ENCODE measurements at places on chromosomes 7 and 10.

- DNase-seq: no peak
Observed at GRCh38 chr10:99057936-99058690, 177.5 kb downstream of the HPSE2 start.

- no peak for DNase-seq
Observed at GRCh38 chr10:3906511-3907111, 121.6 kb upstream of the KLF6 start.

DNA sequence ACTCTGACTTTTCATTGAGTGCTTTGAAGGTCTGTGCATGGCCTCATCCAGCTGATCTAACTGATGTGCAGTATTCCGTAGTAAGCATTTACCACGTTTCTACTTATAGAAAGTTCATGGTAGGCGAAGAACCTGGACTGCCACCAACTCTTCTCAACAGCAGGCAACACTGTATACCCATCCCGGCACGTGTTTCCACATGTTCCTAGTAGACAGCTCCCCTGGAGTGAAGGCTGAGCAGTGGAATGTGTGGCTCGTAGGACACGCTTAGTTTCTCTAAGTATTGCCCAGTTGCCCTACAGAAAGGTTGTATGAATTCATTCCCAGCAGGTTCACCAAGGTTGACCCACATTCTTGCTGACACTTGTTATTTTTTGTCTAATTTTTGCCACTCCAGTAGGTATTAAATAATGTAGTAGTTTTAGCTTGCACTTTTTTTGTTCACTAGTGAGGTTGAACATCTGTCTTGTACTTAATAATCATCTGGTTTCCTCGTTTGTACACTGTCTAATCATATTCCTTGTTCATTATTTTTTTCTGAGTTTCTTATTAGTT is 15.2 kb downstream of the PROSER2 start:
- no peak for DNase-seq

- DNase-seq: no peak
Observed at GRCh38 chr7:36690514-36691187, 33.6 kb downstream of the AOAH start.

GRCh38 chr10:103553743-103554487 is 60.4 kb downstream of the NEURL1 start:
- peak; percentile 41 for DNase-seq

DNA sequence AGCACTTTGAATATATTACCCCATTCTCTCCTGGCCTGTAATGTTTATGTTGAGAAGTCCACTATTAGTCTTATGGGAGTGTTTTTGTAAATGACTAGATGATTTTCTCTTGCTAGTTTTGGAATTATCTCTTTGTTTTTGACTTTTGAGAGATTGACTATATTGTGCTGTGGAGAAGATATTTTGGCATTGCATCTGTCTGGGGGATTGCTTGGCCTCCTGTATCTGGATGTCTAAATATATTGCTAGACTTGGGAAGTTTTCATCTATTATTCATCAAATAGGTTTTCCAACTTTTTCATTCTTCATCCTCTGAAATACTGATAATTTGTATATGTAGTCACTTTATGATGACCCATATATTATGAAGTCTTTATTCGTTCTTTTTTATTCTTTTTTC is 277.1 kb upstream of the PCDH15 start:
- no peak for DNase-seq

DNA sequence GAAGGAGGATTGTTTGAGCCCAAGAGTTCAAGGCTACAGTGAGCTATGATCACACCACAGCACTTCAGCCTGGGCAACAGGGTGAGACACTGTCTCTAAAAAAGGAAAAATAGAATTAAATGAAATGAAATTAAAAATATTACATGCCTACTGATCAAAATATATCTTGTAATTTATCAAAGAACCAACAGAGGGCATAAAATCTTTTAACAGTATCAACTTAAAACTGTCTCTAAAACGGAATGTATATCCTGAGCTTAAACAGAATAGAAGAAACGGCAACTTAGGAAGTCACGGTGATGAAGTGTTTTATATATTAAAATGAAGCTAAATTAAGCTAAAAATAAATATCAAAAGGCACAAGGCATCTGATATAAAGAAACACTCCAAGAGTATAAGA is 78.8 kb downstream of the MTPAP start:
- no peak for DNase-seq

DNA sequence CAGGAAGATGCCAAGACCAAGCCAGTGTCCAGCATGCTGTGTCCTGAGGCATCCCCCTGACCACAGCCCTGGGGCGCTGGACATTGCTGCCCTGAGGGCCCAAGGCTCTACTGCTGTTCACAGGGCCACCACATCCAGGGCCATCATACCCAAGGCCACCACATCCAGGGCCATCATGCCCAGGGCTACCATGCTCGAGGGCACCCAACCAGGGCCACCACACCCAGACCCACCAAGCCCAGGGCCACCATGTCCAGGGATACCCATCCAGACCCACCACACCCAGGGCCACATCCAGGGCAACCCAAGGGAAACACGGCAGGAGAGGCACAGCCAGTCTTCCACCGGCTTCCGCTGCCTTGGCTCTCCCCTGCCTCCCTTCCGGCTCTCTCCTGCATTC is 17.1 kb downstream of the STK32C start:
- no peak for DNase-seq

- DNase-seq: no peak
Observed at GRCh38 chr10:125012851-125013528, 71.1 kb downstream of the ZRANB1 start.

DNA sequence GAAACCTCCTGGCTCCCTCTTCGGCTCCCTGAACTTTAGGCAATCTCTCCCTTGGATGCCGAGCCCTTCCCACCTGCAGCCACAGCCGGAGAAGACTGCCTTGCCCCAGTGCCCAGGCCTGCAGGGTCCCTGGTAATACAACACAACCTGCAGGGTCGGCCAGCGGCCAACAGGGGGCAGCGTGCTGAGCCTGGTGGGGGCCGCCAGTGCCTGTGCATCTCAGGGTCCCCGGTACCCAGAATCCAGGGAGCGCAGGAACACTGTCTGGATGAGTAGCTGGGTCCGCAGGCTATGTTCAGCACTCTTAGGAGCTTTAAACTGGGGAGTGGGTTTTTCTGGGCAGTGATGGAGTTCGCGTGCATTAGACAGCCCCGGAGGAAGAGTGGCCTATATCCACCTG is 17.5 kb upstream of the C10orf71 start:
- no peak for DNase-seq

DNA sequence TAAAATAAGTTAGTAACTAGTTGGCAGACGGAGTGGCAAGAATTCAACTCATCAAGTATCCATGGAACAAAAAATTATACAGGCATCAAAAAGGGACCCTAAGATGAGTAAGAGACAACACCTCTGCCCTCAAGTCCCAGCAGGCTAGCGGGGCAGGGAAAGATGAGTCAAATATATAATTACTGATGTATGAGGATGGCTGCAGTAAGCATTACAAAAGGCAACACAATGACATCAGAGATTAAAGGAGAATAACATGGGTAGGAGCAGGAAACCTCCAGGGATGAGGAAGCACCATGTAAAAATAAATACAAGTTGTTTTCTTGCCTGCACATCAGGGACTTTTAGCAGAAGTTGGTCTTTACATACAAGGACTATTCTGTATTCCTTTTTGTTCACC is 49.4 kb downstream of the SCRN1 start:
- no peak for DNase-seq

GRCh38 chr10:89062861-89063260 is 72.3 kb downstream of the FAS start:
- no peak for DNase-seq

- DNase-seq: peak; percentile 26
Observed at GRCh38 chr10:3622845-3623621, 162.0 kb downstream of the KLF6 start.

- no peak for DNase-seq
Observed at GRCh38 chr7:93044147-93044810, 73.5 kb downstream of the SAMD9 start.

DNA sequence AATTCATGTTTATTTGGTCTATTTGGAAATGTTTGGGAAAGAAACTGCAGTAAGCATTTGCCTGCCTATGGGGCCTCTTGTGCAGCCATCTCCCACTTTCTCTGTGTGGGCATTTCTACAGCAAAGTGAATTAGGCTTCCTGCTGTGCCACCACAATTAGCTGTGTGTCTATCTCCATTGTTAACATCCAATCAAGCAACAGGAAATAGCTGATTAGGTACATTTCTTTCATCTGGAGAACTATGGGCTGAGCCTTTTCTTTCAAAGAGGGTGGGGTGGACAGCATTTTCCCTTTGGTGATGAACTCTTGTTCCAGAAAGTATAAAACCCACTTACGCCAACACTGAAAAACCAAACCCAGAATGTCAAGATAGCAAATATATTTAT is 640.0 kb downstream of the ACTR3B start:
- DNase-seq: no peak

DNA sequence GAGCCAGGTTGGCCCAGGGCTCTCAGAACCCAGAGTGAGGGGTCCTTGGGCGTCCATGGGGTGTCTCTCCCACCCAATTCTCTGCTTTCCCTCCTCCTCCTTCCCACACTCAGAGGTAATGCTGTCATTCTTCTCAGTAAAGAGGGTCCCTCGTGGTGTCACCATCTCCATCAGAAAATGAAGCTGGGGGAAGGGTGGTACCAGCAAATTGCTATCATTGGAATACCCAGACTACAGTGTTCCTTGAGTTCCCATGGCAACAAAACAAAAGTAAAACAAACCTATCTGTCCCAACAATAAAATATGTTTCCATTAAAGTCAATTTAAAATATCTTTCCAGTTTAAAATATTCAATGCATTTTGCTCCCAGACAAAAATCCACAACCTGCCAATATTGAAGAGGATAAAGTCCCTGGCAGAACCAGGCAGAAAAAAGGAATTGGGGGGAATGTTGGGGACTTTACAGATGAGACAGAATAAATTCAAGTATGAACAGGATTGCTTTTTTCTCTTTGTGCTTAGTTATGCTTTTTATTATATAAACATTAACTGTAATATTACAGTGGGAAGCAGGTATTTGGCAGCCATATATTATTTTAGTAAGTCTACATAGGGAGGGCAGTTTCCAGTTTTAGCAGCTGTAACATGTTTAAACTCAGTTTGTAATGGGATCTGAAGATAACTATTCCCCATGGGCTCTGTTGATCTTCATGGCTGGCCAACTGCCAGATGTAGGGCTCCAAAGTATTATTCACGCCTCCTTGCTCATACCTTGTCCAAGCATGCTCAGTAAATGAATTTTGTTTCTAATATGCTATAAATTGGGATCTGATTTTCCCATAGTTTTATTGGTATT is 182.1 kb downstream of the ARID5B start:
- DNase-seq: no peak

DNA sequence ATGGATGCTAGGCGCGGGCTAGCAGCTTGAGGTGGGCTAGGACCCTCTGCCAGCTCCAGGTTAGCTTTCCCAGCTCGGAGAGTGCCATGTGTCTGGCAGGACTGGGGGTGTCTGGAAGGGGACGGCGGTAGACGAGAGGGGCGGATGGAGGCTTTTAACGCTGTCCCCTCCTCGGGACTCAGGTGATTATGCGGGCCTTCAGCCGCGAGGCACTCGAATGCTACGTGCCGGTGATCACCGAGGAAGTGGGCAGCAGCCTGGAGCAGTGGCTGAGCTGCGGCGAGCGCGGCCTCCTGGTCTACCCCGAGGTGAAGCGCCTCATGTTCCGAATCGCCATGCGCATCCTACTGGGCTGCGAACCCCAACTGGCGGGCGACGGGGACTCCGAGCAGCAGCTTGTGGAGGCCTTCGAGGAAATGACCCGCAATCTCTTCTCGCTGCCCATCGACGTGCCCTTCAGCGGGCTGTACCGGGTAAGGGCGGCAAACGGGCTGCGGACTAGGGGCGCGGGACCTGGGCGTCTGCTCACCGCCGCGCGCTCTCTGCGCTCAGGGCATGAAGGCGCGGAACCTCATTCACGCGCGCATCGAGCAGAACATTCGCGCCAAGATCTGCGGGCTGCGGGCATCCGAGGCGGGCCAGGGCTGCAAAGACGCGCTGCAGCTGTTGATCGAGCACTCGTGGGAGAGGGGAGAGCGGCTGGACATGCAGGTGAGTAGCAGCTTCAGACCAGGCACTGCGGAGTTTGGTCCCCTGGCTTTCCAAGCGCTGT is 1.1 kb downstream of the CYP26A1 start:
- no peak for DNase-seq

DNA sequence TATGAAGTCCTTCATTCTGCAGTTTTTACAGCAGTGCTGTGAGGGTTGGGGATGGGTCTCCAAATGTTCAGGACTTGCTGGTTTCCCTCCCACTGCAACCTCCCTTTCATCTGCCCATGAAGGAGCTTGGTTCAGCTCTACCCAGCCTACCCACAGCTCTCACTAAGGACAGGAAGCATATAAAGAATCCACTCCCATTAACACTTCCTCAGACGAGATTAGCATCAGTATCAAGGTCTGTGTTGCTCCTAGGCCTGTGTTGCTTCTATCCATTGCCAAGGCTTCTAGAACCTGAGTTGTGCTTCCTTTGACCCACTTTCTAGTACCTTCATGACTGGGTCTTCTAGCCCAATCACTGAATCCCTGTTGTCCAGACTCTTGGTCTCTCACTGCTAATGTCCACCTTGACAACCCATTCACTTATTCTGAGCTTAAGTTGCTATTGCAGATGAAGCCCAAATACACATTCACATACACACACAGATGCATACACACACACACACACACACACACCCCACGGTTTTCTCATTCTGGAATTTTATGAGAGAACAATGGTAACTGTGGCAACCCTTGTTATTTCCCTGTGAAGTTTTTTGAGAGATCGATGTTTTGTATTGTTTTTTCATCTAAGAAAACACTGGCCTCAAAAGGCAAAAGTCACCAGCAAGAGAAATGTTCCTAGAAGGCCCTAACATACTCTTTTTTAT is 248.1 kb downstream of the MTERF1 start:
- no peak for DNase-seq

GRCh38 chr7:129093867-129094456 is 39.1 kb upstream of the TNPO3 start:
- no peak for DNase-seq

GRCh38 chr10:74887614-74888284 is 61.3 kb downstream of the KAT6B start:
- DNase-seq: no peak

- no peak for DNase-seq
Observed at GRCh38 chr10:85791818-85792532, 574.6 kb downstream of the GRID1 start.

GRCh38 chr10:23436983-23437382 is 1.9 kb upstream of the OTUD1 start:
- DNase-seq: no peak

GRCh38 chr7:129865925-129866201 is 86.9 kb downstream of the UBE2H start:
- DNase-seq: no peak

DNA sequence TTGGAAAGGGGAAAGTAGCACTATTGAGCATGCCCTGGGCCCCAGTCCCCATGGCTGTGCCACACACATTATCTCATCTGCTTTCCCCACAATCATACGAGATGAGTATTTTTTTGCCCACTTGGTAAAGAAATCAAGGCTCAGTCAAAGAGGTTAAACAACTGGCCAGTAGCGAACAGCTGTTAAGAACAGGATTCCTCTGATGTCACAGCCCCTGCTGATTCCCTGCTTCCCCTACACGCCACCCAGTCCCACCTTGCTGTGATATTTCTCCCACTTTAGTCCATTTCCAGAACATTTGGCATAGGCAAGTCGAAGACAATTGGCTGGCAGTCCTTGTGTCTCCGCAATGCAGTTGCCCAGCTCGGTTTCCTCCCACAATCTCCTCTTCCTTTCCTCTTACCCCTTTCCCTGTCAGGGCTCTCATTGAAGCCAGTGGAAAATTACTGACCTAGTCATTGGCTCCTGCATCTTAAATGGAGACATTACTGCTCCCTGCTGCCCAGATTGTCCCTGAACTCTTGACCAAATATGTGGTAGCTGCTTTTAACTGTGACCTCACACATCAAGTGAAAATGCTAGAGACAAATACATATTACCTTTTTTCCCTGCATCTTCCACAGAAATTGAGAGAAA is 56.5 kb upstream of the EEPD1 start:
- DNase-seq: no peak

GRCh38 chr10:98569853-98570252 is 123.1 kb upstream of the HPS1 start:
- DNase-seq: no peak

All from stimulated activated CD8-positive, alpha-beta memory T cell treated with anti-CD3 and anti-CD28 coated beads, Interleukin-15, amount 100 ng/mL, for 48 hours (primary cell).